ENCODE measurements at places on chromosomes 1 and 21.

DNA sequence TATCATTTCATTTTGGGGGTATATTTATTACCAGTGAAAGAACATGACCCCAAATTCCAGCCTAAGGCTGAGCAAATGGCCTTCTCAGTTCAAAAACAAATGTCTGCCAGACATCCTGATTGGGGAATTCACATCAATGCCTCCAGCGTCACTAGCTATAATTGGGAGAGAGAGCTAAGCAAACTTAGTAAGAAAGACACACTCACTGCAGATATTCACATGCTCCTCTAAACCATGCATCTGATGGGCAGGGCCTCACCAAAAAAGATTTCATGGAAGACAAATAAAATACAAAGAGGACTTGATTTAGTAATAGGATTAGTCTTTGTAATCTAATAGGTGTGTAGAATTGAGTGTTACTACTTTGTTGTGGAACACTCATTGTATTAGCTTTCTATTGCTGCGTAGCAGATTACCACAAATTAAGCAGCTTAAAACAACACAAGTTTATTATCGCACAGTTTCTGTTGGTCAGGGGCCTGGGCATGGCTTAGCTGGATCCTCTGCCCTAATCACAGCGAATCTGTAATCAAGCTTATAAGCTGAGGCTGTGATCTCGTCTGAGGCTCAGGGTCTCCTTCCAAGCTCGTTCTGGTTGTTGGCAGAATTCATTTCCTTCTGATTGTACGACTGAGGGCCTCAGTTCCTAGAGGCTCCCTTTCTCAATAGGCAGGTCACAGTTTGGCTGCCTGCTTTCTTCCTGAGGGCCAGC lies 243.0 kb downstream of the PBX1 start:
- DNase-seq: no peak

- DNase-seq: no peak
These were observed at the start of gene SMIM1 for GRCh38 chr1:3772715-3773571. SMIM1 (plus strand) TSS chr1:3772749; CDS start chr1:3775374, 2,625 bp downstream.

DNA sequence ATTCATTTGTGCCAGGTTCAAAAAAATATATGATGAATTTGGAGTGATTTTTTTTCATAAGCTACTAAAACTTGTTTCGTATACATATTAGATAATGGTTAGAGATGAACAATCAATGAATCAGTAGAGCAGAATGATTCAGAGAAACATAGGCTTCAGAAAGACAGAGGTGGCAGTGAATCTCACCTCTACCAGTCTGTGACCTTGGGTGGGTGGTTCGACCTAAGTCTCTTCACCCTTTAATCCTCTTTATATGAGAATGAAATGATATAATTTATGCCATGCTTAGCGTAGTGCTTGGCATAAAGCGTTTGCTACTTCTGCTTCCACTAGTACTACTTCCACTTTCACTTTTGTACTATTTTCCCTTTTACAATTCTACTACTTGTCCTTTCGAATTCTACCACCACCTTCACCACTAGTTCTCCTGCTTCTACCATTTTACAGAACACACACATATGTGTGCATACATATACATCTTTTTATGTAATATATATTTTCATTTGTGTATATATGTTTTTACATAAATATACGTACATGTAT lies 45.1 kb downstream of the FYB2 start:
- no peak for DNase-seq

DNA sequence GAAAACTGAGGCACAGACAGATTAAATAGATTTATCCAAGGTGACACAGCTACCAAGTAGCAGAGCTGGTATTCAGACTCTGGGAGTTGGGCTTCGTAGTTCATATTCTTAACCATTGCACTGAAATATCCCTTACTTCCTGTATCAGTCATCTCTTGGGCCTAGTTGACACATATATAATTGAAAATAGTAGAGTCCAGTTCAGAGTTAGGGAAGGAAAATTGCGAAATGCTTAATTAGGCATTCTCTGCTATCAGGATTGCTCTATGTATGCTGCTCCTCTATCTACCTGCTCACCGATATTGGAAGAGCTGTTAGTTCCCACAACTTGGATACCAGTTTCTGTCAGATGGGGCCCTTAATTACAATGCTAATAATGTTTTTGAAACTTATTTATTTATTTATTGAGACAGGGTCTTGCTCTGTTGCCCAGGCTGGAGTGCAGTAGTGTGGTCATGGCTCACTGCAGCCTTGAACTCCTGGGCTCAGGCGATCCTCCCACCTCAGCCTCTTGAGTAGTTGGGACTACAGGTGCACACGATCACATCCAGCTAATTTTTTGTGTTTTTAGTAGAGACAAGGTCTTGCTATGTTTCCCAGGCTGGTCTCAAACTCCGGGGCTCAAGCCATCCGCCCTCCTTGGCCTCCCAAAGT lies 8.2 kb downstream of the RCOR3 start:
- no peak for DNase-seq

DNA sequence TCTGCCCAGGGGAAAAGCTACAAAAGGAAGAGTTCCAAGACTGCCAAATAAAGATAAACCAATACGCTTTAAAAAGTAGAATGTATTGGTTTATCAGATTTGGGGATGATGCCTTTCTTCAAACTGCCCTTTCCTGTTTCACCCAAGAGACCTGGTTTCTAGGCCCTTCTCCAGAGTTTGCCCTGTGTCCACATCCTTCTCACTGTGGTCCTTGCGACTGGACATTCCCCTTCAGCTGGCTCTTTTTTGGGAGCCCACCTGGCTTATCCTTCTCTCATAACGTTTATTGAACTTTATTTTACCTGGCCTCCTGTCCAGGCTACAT lies 490 bp upstream of the CZIB start:
- DNase-seq: no peak

- DNase-seq: no peak
These were observed 1.1 kb upstream of the KCNT2 start for GRCh38 chr1:196609370-196609737.

DNA sequence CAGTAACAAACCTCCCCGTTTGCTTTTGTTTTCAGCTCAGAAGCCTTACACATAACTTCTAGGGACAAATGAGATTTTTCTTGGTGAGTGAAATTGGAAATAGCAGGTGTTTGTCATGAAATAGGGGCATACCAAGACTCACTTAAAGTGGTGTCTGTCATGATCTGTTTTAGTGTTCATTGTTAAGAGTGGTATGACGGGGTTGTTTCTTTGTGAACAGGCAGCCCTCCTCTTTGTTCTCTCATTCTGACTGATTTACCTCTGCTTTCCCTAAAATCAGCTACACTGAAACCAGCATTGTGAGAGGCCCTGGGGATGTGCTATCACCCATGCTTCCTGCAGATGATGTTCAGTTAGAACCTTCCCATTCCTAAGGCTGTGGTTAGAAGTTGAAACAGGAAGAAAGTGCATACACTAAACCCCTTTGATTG lies 2.5 kb upstream of the ERO1B start:
- DNase-seq: no peak

- no peak for DNase-seq
These were observed 16.2 kb upstream of the PLA2G4A start for GRCh38 chr1:186812570-186812969.

Measured in NCI-H1694 treated with DMSO at 0.1 percent for 48 hours (cell line).